Tibial nerve (tissue), 4 donors: ENCODE measurements at places on chromosomes 6 and 20.

DNA sequence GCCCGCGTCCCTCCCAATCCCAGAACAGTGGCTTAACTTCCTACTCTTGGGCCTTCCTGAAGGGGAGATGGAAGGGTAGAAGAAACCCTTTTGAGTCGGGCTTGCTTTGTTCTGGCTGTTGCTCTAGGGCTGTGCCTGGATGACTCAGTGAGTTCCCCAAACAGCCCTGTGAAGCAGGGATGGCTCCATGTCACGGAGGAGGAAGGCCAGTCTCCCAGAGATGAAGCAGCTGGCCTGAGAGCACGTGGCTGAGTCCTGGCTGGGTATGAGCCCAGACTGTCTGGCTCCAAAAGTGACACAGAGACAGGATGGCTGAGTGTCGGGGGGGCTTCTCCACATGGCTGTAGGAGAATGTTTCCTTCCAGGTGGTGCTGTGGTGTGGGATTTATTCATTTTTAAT is 4.6 kb downstream of the SYTL3 start:
- DNase-seq: no peak

DNA sequence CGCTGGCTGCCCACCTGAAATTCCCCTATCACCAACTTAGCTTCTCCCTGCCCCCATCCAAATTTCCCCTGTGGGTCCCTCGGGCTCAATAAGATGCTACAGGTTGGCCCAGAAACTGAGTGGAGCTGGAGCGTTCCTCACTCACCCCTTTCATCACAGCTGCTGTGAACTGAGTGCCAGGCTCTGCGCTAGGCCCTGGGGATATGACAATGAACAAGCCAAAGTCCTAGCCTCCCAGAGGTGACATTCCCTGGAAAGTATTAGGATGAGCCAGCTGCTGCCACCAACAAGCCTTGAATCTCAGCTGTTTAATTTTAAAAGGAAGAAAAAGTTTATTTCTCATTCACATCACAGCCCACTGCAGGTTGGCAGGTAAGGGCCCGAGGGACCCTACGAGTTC is 86.6 kb upstream of the EYA2 start:
- DNase-seq: no peak

DNA sequence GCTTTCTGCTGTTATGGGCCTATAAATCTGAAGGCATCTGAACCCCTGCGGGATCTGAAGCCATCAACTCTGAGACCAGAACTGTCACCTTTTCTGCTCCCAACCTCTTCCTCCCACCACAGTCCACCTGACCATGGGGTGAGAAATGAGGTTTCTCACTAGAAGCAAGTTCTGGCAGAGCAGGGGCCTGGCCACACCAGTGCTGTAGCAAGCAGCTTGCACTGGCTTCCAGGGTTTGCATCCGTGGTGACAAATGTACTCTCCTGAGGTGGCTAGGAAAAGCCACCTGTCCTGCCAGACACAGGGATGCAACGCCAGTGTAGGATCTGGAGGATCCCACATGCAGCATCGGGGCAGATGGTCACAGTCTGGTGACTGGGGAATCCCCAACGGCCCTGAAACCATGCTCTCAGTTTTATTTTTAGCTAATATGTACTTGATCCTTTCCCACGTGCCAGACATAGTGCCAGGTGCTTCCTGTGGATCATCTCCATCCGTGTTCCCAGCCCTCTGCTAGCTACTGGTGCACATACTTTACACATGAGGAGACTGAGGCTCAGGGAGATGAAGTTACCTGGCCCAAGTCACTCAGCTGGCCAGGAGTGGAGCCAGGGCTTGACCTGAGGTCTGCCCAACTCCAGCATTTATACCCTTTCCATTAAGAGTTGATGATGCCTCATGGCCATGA is 122.1 kb upstream of the SPACA1 start:
- DNase-seq: no peak

DNA sequence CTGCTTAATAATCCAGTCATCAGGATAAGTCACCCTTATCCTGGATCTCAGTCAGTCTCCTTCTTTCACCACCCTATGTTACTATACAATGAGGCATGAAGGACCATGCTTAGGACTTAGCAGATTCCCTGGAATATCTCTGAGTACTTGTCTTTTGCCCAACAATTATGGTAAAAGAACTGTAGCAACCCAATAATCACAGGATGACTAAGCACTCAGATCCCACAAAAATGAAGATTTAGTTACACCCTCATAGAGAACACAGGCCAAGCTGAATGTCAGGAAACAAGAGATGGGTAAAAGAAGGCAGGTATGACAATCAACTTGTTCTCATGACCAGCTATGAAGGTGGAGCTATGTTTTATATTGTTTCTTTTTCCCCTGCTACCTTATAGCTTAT is 91.4 kb downstream of the EDN1 start:
- DNase-seq: no peak

- DNase-seq: no peak
Observed at GRCh38 chr20:58344741-58345140, 35.2 kb downstream of the RAB22A start.
